ENCODE measurements at places on chromosomes 2 and 18.

DNA sequence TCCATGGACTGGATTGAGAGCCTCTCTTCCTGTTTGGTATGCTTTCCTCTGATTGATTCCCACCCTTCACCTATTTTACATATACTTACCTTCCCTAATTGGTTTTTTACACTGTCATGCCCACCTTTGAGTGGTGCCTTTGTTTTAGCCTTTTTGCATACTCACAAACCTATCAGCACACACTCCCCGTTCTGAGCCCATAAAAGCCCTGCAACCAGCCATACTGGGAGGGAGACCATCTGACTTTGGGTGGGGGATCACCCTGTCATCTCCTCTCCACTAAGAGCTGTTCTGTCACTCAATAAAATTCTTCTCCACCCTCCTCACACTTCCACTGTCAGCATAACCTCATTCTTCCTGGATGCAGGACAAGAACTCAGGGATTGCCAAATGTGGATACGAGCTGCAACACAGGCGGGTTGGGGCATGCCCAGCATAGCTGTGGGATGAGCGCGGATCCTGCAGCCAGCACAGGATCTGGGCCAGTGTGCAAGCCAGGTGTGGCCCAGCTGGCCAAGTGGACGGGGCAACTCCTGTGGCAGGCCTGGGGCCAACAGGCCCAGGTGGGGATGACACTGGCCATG is 9.4 kb upstream of the MOB1A start:
- DNase-seq, result peak; percentile 60

- peak; percentile 71 for DNase-seq
Measured at GRCh38 chr2:85255813-85256594, 71.8 kb downstream of the TGOLN2 start.

DNA sequence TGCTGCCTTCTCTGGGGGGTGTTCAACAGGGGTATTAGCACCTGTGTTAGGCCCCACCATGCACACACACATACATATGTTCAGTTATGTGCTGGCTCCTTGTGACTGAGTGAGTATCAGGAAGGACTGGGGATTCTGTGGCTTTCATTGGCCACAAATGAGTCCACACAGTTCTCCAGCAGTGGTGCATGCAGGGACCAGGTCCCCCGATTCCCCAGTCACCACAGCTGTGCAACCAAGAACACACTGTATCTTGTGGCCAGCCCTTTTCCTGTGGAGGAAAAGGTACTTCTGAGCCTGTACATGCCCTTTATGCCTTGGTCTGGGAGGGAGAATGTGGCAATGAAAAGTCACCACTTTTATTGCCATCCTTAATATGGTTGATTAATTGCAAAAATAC is 74.9 kb upstream of the KLF7 start:
- no peak for DNase-seq

- DNase-seq, result no peak
Measured at GRCh38 chr2:45909171-45909565, 257.7 kb downstream of the PRKCE start.

DNA sequence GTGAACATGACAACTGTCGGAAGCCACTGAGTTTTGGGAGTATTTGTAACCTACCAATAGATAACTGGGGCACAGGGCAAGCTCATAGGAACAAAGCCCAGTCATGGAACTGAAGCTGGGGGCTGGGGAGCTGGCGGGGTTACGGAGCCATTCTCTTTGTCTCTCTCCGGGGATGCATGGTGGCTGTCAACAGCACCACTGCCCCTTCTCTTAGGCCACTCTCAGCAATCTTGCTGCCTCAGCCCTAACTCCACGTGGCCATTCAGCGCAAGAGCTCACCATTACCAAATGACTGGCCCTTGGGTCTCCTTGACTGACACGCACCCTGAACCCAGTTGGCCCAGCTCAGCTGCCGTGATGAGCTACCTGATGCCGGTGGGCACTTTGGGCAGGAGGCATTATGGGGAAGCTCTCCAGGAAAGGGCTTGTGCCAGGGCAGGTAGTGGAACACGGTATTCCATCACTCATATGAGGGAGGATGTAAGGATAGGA is 33.6 kb upstream of the ODC1 start:
- DNase-seq, result no peak

DNA sequence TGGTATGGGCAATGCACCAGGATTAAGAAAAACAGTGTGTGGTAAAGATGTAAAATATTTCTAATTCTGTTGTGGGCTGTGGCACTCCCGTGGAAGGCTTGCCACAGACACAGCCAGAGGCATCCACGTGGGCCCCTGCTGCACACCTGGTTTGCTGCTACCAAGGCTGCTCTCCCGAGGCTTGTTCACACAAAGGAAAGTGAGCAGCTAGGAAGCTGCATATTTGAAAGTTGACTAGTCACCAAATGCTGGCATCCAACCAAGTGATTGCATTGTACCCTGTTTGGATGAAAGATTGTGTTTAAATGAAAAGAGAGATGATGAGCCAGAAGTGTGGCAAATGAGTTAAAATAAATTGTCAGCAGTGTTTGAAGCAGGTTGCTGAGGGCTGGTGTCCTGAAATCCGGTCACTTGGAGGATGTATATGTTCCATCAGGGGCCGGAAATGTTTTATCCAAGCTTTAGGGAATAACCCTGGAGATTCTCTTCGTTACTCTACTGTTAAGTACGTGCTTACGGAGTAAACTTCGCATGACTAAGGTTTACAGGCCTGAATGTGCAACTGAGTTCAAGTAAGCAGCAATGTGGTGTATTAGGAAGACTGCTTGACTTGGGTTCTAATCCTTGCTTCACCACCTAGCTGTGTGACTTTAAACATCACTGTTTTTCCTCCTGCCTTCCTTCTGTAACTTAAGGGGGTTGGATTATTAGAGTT is 86.1 kb downstream of the MSH2 start:
- DNase-seq, result peak; percentile 83

DNA sequence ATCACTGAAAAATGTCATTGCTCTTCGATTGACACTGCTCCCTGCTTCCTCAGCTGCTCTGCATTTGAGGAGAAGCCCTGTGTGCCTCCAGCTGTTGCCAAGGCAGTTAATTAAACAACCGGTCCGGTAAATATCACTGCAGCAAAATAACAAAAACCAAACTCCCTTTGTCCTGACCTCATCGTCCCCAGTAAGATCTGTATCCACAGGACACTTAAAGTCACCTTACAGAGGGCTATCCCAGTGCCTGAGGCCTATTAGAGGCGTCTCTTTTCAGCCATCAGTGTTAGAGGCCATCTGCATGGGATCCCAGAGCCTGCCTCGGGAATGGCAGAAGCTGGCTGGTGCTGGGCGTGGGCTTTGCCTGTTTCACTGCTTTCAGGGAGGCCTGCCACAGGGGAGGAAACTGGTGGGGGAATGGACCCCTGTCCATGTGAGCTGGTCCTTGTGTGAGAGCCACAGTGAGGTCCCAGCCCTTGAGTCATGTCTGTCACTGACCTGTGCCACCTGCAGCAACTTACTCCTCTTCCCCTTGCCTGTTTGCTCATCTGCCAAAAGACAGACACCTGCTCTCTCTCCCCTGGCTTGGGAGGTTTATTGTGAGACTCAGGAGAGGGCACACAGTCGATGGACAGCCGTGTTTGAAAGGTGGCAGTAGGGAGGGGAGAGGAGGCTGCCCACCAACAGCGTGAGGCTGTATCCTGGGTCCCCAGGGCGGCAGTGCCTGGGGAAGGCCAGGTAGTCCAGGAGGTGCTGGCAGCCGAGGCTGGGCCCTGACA is 117.7 kb upstream of the MCFD2 start:
- DNase-seq, result peak; percentile 16

DNA sequence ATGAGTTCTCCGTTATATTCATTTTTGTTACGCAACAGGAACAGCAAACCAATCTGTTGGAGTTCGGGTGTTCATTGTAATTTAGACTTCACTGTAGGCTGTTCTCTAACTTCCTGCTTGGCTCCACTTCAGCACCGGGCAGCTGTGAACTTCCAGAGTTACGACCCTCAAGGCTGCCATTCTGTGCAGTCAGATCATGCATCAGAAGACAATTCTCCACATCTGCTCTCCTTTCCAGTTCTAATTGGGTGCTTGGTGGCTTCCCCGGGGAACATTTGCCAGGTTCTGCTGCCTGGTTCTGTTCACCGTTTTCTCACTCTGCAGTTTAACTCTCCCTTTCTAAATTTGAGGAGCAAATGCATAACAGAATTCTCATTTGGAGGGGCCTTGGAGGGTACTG is 237.7 kb downstream of the NYAP2 start:
- peak; percentile 4 for DNase-seq

Data from EL (cell line).